ENCODE measurements at places on chromosomes 4 and X. TPM values are rescaled to one million over a fixed set of nuclear protein-coding genes. Genes with fewer than 3 reads are reported as not detected.

The ARMCX2 gene
- 57.2 TPM for polyA plus RNA-seq

The CENPVL1 gene
- 3.2 TPM for polyA plus RNA-seq

The HUWE1 gene
- polyA plus RNA-seq: 24.5 TPM

The NKX3-2 gene
- not detected for polyA plus RNA-seq

The IL3RA gene
- polyA plus RNA-seq: not detected

The APBB2 gene
- 41.9 TPM for polyA plus RNA-seq

The ABLIM2 gene
- polyA plus RNA-seq: 14.9 TPM

The NXT2 gene
- 1.0 TPM for polyA plus RNA-seq

The NUDT11 gene
- polyA plus RNA-seq: 118 TPM

The DUX4 gene
- not detected for polyA plus RNA-seq

The FABP2 gene
- polyA plus RNA-seq: not detected

Measured in neural cell (in vitro differentiated cells).